Upper lobe of right lung (tissue), 1 donor: ENCODE measurements at places on chromosomes 6 and 20. TPM values are rescaled to one million over a fixed set of nuclear protein-coding genes. Genes with fewer than 3 reads are reported as not detected.

DNA sequence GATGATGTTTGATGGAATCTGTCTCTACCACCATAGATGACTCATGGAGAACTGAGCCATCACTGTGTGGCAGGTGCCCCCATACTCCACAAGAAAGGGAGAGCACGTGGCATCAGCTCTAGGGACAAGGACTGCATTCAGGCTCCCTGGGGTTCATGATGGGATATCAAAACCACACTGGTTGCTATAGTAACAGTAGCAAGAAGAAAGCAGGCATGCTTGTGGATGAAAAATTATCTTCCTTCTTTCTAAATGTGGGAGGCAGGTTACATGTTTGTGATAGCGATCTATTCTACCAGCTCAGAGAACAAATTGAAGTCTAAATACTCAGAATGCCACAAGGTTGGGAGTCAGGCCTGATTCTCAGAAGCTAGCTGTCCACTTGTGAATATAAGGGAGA lies 224.2 kb downstream of the ARHGAP18 start:
- H3K4me1 ChIP-seq: peaks cover 17% of the 10 kb centered on the region
- H3K36me3 ChIP-seq: peaks cover 5% of the 10 kb centered on the region
- no peak overlapping the region for H3K4me3 ChIP-seq

POU5F1 gene
- 2.8 TPM for total RNA-seq

GRCh38 chr6:43453831-43454230 lies 1.5 kb downstream of the DLK2 start:
- peaks cover 19% of the 10 kb centered on the region for H3K27me3 ChIP-seq
- no peak for DNase-seq
- peaks cover 27% of the 10 kb centered on the region for H3K36me3 ChIP-seq
- H3K27ac ChIP-seq: no peak overlapping the region
- no peak overlapping the region for H3K4me3 ChIP-seq

DNA sequence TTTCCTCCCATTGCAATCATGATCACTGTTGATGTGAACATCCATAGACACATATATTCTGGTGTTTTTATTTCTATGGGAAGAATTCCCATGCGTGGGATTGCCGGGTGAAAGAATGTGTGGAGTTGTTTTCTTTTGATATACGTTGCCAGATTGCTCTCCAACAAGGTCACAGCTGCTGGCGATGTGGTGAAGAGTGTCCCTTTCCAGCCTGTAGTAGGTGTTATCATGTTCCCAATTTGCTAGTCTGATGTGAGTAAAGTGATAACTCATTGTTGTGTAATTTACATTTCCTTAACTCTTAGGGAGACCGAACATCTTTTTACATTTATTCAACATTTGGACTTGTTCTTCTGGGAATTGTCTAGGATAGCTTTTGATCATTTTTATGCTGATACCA lies 14.5 kb upstream of the ELMO2 start:
- H3K4me1 ChIP-seq: no peaks in the 10 kb centered on the region
- no peak overlapping the region for H3K27ac ChIP-seq

ZFP57 gene
- total RNA-seq: not detected

- no peak for DNase-seq
- H3K36me3 ChIP-seq: no peaks in the 10 kb centered on the region
- H3K4me3 ChIP-seq: no peak overlapping the region
- no peaks in the 10 kb centered on the region for H3K27me3 ChIP-seq
- no peak overlapping the region for H3K27ac ChIP-seq
These were observed 84.0 kb downstream of the AGPAT4 start for GRCh38 chr6:161189891-161190290.

UBE2C gene
- 1.4 TPM for total RNA-seq

DNA sequence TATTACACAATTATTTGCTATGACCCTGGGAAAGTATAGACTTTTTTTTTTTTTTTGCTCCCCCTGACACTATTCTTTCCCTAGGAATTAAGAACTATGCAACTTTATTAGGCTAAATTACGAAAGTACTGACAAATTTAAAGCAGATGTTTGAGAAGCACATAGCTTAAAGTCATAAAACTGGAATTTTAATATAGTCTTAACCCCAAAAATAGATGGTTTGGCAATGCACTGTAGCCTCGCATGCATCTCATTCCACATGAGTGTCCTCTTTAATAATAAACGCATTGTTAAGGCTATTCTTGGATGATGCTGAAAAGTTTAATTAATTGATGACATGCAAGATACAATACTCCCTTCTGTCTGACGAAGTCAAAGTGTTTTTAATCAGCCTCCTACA lies 49.3 kb downstream of the TBC1D7 start:
- DNase-seq: no peak
- peaks cover 44% of the 10 kb centered on the region for H3K36me3 ChIP-seq
- no peak overlapping the region for H3K27ac ChIP-seq
- H3K4me3 ChIP-seq: no peak overlapping the region
- no peaks in the 10 kb centered on the region for H3K27me3 ChIP-seq
- H3K4me1 ChIP-seq: no peaks in the 10 kb centered on the region

LHFPL5 gene
- total RNA-seq: not detected

DNA sequence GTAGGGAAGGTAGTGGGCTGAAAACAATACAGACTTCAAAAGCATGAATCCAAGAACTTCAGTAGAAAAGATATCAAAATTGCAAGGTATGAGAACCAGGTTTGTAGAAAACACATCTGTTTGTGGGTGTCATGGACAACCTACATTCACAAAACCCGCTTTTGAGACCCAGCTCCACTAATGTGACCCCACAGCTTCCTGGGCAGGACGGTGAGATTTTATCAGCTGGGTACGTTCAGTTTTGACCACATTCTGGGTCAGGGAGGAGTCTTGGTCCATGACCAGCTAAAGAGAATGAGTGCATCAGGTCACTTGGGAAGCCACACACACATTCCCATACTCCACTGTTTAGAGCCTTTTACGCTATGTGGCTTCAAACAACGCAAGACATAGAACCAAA lies 77.1 kb downstream of the BCAS1 start:
- H3K36me3 ChIP-seq: no peaks in the 10 kb centered on the region
- no peaks in the 10 kb centered on the region for H3K4me1 ChIP-seq
- no peak for DNase-seq
- H3K27me3 ChIP-seq: peaks cover 3% of the 10 kb centered on the region
- H3K4me3 ChIP-seq: no peak overlapping the region

DNA sequence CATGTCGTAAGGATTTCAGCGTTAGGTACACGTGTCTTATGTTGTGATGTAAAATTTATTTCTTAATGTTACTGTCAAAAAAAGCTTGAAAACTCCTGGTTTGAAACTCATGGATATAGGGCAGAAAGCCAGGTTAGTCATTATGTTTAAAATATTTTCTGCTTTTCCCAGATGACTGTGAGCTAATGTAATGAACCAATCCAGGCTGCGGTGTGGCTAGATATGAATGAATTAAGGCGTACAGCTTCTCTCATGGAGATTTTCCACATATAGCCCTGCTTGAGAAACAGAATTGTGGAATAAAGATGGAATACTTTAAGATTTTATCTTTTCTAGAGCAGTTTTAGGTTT lies 80.3 kb upstream of the STMND1 start:
- no peak for DNase-seq
- H3K27me3 ChIP-seq: no peaks in the 10 kb centered on the region
- no peaks in the 10 kb centered on the region for H3K36me3 ChIP-seq
- no peak overlapping the region for H3K4me3 ChIP-seq
- no peaks in the 10 kb centered on the region for H3K4me1 ChIP-seq
